Breast epithelium (tissue), 4 donors: ENCODE measurements at places on chromosomes 3 and 15.

GRCh38 chr15:74291101-74292071, 55.3 kb downstream of the CCDC33 start:
- peak; percentile 75 for DNase-seq

DNA sequence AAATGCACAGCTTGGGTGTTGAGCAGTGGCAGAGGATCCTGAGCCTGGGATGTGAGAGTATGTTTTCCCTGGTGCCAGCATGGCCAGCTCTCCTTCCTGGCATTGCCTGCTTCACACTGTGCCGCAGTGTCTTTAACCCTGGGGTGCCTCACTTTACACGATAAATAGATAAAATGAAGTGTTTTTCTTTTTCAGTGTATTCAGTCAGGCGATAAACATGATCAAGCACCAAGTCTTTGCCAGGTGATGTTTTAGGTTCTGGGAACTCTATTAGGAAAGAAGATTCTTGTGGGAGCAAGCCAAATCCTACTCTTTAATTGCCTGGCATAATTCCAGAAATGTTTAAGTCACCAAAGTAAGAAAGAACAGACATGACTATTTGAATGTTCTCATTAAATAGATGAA, 14.0 kb downstream of the ABHD6 start:
- DNase-seq, result no peak

DNA sequence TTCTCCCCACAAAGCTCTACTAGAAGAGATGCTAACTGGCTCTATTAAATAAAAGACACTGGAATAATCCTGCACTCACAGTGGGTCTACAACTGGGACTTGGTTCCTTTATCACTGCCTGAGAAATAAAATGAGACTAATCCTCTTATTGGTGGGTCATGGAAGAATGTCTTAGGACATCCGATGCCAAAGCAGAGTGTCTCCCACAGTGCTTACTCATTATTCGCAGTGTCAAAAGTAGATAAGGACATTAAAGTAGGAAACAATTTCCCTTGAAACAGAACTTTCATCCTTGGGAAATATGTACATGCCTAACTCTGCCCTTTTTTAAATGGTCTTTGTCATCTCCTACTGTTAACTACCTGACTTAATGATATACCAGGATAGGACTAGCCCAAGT, 71.5 kb downstream of the GSK3B start:
- DNase-seq, result no peak

DNA sequence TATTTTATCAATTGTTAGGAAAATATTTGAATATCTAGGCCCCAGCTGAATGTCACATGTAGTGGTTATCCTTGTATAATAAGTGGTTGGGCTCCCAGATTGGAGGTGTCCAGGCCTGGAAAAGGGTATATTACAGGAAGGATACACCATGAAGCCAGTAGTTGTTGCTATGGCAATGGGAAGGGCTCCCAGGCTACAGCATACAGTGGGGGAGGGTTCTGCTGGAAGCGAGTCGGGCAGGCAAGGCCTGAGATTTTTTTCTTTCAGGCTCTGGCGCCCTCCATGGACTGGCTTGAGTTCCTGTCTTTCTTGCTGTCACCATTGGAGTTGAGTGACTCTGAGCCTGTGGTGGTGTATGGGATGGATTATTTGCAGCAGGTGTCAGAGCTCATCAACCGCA, 8.9 kb downstream of the ECE2 start:
- DNase-seq, result no peak

- DNase-seq, result no peak
Measured at GRCh38 chr15:95252404-95252803, 1021.0 kb downstream of the MCTP2 start.

- DNase-seq, result no peak
Measured at GRCh38 chr3:176430244-176431037, 766.8 kb downstream of the TBL1XR1 start.

DNA sequence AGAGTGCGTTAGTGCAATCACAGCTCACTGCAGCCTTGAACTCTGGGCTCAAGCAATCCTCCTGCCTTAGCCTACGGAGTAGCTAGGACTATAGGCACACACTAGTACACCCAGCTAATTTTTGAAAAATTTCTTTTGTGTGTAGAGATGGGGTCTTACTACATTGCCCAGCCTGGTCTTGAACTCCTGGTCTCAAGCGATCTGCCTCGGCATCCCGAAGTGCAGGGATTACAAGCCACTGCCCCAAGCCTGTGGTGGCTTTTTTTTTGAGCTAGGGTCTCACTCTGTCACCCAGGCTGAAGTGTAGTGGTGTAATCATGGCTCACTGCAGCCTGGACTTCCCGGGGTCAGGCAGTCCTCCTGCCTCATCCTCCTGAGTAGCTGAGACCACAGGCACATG, 17.1 kb downstream of the PCCB start:
- no peak for DNase-seq

- DNase-seq, result no peak
Measured at GRCh38 chr15:58584789-58585461, 153.1 kb downstream of the LIPC start.

DNA sequence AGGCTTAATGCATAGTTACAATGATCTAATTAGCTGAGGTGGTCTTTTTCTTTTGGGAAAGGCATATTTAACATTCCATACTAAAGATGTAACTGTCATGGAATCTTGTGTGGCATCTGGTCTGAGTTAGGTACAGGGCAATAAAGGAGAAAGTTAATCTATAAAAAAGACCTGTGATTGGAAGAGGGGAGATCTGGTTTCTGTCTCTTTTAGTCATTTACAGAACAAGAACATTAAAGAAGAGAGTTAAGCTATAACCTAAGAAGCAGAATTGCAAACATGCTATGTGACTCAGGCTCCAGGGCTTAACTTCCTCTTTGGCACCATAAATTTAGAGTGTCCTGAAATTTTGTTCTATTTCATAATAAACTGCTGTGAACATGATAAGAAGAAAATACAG, 47.2 kb upstream of the MME start:
- no peak for DNase-seq

- DNase-seq, result no peak
Measured at GRCh38 chr3:122996038-122996580, 31.5 kb downstream of the SEMA5B start.

DNA sequence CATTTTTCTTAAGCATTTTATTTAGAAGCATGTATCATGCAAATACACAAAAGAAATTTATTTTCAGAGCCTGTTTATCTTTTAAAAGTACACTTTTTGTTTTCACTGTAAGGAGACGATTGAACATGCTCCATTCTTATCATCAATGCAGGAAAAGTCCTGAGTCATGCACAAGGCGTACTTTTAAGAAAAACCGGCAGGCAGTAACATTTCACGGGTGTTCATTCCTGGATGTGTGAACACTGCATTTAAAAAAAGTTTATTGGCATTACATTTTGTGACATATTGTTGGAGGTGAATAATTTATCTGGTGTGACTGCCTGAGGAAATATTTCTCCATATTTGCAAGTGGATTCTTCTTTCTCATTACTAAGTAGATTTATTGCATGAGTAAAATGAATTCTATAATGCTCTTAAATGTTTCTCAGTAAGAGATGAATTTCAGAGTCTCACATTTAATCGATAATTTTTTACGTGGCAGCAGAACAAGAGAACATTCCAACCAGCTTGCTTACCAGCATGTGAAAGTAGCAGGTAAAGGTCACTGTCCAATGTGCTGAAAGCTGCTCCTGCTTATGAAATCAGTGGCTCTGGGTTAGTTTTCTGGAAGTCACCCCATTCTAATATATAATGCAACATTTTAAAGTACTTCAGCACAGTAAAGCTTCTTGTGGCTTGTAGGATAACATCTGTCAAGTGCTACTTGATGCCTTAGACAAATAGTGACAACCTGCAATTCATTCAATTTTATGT, 87.0 kb downstream of the SV2B start:
- DNase-seq, result no peak

- DNase-seq, result no peak
Measured at GRCh38 chr3:98032904-98033303, 2.2 kb downstream of the GABRR3 start.

DNA sequence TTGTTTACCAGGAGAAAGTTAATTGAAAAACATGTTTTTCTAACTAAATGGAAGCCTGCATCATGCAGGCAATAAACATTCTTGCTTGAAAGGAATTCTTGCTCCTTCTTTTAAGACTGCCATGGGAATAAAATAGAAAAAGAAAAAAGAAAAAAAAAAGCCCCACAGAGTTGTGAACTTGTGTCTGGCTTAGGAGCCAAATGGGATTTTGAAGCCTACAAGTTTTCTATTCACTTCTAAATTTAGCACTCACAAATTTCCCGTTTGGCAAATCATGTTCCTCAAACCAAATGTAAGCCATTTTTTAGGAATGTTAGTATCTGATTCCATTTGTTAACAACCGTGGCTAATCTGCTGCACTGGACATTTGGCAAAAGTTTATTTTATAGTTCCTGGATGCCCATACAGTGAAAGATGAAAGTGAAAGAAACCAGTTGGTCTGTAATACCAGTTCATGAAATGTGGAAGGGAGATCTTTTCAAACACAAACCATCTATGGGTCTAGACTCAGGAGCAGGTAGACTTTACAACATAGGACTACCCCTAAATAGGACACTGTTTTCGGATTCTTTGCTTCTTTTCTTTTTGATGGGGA, 133.8 kb upstream of the GMNC start:
- DNase-seq, result no peak

GRCh38 chr15:69299451-69299886, 757 bp downstream of the PAQR5 start:
- DNase-seq, result no peak
